CD4-positive, alpha-beta T cell treated with Interleukin-4 for 4 hours (primary cell): ENCODE measurements at places on chromosomes 3 and 15.

DNA sequence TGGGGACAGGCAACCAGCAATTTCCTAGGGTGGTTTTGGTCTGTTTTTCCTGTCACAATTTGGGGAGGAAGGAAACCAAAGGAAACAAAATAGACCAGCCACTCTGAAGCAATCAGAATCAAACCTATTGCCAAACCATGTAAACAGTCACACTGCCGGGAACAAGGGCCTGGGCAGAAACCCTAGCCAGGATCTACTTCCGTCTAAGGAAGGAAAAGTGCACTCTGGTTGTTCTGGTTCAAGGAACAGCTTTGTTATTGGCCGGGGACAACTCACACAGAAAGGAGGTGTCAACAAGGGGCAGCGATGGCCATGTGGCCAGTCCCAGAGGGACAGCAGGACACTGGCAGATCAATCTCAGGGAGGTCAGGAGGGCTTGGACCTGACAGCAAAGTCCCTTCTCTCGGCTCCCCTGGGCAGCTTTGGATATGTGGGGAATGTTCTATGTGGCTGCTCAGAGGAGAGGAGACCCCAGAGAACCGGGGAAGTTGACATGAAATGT is 17.5 kb upstream of the RAD18 start:
- no peak for DNase-seq

DNA sequence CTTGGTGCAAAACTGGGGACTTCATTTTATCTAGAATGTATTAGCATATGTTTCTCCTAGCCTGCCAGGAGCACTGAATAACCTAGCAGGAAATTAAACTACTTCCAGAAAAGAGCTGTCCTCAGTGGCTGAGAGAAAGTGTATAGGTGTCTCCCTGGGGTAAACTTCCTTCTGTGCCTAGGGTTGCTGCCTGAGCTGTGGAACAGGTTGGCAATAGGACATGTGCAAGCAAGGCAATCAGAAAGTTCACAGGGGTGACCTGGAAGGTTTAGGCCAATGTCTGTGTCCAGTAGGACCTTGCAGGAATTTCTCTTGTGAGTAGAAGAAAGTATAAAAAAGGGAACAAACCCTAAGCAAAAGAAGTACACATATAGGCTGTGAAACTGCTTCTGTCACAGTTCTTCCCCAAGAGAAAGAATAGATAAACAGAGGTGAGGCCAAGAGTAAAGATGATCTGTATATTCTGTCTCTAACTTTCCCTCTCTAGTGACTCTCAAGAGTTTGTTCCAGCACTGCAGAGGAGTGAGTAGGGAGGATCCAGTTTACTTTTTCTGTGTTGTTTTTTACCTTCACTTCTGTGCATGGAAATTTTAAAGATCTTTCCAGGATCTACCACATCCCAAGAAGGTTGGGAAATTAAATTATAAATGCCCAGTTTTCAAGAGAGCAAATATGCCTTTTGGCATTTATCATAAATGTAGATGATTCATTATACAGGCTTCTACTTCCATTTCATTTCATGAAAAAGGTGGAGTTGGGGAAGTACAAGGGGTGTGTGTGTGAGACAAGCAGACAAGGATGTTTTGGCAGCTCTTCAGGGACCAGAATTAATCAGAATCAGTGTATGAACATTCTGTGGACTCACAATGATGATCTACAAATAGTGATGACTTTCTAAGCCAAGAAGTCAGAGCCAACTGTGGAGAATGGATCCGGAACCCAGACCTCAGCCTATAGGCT is 155.2 kb downstream of the RBPMS2 start:
- DNase-seq, result no peak

- DNase-seq, result no peak
Observed at GRCh38 chr3:102192575-102192974, 242.2 kb upstream of the ZPLD1 start.

- DNase-seq, result no peak
Observed at GRCh38 chr15:56933410-56933809, 15.0 kb downstream of the TCF12 start.

- no peak for DNase-seq
Observed at GRCh38 chr15:66027268-66027805, 158.0 kb downstream of the RAB11A start.

GRCh38 chr3:45994419-45995235 is 997 bp downstream of the FYCO1 start:
- DNase-seq, result peak; percentile 75

DNA sequence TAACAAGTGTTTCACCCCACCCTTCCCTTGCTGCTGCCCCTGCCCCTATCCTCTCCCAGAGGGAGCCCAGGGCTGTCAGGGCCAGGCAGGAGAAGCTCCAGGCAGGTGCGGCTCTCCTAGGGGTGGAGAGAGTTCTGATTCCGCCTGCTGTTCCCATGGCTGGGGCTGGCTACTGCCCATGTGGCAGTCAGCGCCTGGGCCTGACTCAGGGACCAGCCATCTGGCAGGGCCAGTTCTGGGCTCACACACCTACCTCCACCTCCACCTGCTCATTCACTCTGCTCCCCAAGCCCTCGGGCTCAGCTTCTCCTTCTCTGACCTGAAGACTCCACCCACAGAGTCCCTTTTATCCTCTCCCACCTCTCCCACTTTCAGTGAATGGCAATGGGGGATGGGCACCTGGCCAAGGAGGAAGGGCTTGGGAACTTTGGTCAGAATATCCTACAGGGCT is 23.4 kb downstream of the AMOTL2 start:
- DNase-seq, result no peak

DNA sequence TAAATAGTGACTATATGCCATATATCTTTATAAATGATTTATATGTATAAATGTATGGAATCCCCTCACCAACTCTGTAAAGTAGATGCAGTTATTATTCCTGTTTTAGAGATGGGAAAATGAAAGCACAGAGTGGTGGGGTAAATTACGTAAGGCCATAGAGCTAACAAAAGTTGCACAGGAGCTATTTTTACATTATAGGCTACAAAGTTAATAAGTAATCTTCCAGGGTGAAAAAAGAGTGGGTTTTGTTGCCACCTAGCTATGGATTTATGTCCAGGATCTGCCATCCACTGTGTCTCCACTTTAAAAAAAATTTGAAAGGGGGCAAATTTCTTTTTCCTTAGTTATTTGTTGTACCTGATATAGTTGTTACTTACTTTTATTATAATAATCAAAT is 235.7 kb downstream of the MCTP2 start:
- no peak for DNase-seq

DNA sequence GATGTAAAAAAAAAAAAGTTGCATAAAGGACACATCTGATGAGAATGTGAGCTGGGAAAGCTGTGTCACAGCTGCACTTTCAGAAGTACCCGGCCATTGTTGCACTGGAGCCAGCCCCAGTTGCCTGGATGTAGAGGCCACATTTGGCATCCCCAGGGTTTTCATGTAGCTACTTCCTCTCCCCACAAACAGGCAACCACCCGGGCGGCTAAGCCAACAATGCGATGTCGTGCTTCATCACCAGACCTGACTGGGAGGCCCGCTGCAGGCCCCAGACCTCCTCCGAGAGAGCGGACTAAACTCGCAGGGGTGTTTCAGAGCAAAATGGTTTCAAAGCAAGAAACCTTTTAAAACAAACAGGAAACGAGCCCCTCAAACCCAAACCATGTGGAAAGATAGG is 142.3 kb downstream of the TMCO5A start:
- no peak for DNase-seq

GRCh38 chr3:160779040-160779439 is 23.0 kb downstream of the PPM1L start:
- no peak for DNase-seq

- no peak for DNase-seq
Observed at GRCh38 chr3:114624047-114624445, 330.2 kb downstream of the TIGIT start.

- DNase-seq, result no peak
Observed at GRCh38 chr3:166759736-166760513, 620.2 kb downstream of the ZBBX start.
